ENCODE measurements at places on chromosomes 4 and X. TPM values are rescaled to one million over a fixed set of nuclear protein-coding genes. Genes with fewer than 3 reads are reported as not detected.

Gene PPP4R3C
- not detected for total RNA-seq

GRCh38 chr4:71860643-71861042, 76.8 kb upstream of the GC start:
- DNase-seq = no peak

DNA sequence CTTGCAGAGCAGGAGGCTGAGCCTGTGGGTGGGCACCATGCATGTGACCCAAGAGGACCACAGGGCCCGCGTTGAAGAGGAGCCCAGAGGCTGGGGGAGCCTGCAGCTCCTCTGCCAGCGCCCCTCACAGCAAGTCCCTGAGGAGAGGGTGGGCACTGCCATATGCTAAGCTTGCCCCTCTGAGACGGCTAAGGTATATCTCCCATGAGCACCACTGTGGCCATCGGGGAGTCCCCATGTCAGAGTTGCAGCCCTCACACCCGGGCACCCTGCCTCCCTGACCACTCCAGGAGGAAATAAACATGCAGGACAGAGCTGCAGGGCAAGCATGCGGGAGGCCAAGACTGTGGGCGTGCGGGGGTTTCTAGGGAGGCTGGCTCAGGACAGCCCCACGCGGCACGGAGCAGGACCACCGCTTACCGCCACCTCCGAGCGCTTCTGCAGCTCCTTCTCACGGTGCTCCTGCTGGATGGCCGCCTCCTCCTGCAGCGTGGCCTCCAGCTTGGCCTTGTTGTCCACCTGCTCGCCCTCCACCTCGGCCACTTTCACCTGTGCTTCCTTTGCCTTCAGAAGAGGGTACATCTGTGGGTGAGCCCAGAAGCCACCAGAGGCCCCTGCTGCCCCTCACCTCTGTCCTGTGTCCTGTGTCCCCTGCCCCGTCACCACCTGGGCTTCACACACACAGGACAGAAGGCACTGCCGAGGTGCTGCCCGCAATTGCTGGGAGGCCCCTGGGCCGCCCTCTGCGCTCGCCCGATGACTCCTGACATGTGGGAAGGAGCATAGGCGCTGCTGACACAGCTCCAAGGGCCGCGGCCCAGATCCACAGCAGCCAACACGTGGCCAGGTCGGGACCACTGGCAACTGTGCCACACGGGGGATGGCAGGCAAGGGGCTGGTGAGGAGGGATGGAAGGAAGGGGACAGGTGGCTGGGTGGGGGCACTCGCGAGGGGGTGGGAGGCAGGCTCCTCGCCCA, 29.8 kb downstream of the FGFR3 start:
- no peak for DNase-seq

DNA sequence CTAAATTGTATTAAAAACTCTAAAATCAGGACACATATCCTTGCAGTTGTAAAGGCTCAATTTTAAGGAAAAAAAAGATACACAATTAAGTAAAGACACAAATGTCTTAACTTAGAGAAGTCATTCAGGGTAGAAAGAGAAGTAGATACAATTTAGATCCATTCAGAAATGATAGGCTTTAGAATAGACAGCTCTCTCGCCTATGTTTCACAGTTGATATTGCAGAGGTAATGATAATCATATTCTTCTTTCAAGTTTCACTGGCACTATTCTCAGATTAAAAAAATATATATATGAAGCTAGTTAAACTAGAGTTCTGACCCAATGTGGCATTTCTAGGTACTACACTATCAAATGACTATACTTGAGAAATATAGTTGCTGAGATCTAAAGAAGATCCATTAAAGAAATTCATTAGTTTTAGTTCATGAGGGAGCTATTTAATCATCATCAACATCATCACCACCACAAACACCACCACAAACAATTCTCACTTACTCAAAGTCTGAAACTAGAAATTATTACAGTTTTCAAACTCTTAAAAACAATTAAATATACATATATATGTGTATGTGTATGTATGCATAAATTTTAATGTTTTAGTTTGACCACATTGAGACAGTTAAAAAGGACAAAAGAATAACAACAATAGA, 93.1 kb downstream of the ANTXR2 start:
- no peak for DNase-seq

Measured in type B pancreatic cell (in vitro differentiated cells).